ENCODE measurements at places on chromosomes 5 and 9.

DNA sequence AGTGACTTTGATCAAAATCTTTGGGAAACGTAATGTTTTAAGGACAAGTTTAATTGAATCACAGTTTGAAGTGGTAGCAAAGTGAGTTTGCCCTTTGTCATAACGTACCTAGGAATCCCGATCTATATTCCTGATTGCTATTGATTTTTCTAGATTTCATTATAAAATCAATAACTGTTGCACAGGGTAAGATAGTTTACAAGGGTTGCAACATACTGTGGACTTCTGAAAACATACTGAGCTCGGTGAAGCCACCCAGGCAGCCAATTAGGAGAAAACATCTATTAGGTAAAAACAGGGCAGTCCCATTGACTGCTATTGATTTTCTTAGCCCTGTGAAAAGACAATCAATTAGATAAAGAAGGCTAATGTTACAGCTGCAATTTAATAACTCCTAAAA lies 659.9 kb downstream of the ISL1 start:
- no peak for DNase-seq

- no peak for DNase-seq
These were observed 45.8 kb upstream of the SEMA4D start for GRCh38 chr9:89543621-89544278.

- DNase-seq = no peak
These were observed 5.5 kb downstream of the TSTD2 start for GRCh38 chr9:97627624-97628023.

DNA sequence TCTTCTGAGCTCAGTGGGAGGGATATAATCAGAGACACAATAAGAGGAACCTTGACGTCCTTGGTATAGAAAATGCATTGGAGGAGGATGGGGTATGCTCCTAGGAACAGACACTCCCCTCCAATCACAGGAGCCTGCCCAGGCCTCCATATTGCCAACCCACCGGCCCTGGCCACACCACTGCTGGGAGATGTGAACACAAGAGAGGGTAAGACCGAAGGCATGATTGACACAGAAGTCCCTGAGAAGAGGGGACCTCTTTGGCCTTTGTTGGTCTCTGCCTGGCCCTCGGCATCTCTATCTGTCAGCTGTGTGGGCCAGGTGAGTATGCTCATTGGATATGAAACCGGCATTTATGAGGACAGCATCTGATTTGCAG lies 62.0 kb downstream of the CRB2 start:
- no peak for DNase-seq

DNA sequence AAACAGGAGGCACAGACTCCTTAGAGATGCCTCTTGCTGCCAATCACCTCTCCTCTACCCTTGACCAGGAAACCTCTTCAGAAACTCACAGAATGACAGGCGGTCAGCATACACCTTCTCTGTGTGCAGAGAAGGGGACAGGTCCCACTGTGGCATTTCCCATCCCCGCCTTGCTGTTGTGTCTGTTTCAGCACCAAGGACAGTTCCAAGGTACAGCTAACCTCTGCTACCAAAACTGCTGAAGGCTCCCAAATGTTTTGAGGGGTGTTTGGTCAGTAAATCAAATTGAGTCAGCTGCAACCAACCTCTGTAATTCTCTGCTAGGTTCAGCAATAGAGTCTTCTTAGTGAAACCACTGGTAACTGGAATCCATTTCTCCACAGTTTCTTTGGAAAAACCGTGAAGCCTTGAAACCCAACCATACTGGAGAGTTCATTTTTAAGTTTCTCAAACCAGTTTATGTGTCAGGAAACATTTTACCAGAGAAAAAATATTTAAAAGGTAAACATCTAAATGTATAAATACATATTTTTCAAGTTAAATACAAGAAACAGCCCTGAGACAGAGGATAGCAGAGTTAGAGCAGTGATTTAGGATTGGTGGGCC lies 122.0 kb downstream of the DRD1 start:
- no peak for DNase-seq

DNA sequence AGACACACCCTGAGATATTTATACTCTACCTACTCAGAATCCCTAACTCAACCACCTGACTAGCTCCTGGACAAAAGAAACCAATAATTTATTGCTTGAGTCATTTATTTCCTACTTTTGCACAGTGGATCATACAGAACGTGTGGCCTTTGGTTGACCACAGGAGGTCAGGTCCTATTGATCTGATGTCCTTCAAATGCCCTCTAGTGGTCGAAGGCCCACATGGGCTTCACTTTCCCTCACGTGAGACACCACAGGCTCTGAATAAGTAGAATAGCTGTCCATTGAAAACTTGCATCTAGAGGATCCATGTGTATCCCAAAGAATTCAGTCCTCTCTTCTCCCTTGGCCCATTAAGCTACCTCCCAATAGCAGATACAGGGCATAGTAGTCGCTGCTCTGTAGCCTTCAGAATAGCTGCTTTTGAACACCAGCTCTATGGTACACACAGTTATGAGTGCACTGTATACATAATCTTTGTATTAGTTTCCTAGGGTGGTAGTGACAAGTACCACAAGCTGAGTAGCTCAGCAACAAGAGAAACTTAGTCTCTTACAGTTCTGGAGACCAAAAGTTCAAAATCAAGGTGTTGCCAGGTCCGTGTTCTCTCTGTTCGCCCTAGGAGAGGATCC lies 177.6 kb upstream of the SMARCA2 start:
- no peak for DNase-seq

Measured in Right ventricle myocardium inferior (tissue), 1 donor.